ENCODE measurements at places on chromosomes 5 and 9.

DNA sequence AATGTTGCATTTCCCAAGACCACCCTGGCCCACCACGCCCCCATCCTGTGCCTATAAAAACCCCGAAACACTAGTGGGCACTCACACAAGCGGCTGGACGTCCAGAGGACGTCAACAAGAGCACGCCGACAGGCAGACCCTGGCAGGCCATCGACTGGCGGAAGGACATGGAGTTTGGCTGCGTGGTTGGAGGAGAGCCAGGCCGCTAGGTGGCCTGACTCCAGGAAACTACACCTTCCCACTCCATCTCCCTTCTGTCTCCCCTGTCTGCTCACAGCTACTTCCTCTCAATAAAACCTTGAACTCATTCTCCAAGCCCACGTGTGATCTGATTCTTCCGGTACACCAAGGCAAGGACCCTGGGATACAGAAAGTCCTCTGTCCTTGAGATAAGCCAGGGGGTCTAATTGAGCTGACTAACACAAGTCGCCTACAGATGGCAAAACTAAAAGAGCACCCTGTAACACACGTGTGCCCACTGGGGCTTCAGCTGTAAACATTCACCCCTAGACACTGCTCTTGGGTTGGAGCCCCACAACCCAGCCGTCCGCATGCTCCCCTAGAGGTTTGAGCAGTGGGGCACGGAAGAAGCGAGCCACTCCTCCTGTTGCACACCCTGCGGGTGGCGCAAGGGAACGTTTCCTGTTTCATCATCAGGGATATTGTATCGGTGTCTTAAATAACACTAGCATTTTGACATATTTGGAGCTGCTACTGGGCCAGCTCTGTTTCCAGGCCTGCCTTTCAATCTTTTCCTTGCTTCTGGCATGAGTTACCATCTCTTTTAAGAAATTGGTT, 54.5 kb upstream of the TAF11L2 start:
- no peaks in the 10 kb centered on the region for H3K27me3 ChIP-seq
- no peak overlapping the region for H3K4me3 ChIP-seq
- DNase-seq, result no peak
- H3K36me3 ChIP-seq, result no peaks in the 10 kb centered on the region

GRCh38 chr5:56951126-56951945, 587 bp downstream of the MIER3 start:
- peaks cover 19% of the 10 kb centered on the region for H3K27me3 ChIP-seq
- H3K27ac ChIP-seq, result peak overlapping the region; percentile 93
- peaks cover 24% of the 10 kb centered on the region for H3K4me1 ChIP-seq
- H3K36me3 ChIP-seq, result no peaks in the 10 kb centered on the region

- H3K27ac ChIP-seq, result peak overlapping the region; percentile 98
- H3K36me3 ChIP-seq, result peaks cover 2% of the 10 kb centered on the region
- no peaks in the 10 kb centered on the region for H3K27me3 ChIP-seq
- no peak for DNase-seq
These were observed 474 bp downstream of the HMGCR start for GRCh38 chr5:75337366-75338021.

DNA sequence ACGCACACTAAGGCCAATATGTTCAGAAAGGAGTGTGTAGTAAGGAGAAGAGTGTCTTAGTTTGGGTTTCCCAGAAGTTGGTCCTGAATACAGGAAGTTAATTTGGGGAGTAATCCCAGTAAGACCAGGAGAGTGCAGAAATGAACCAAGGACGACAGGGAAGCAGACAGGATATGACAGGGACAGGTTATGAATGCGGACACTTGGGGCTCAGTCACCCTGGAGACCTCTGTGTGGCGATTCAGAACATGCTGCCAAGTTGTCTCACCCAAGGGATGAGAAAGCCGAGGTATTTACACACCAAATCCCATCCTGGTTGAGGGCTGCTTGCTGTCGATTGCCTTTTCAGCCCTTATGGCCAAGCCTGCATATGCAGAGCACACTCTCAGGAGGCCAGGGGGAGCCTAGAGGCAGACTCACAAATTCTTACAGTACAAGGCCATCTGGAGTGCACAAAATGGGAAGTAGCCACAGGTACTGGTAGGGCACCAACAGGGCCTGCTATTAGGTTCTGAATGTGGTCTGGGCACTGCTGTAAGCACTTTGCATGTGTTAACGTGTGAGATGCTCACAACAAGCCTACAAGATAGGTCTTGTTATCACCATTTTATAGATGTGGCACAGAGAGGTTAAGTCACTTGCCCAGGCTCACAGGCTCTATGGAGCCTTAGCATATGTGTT, 233.1 kb upstream of the ANKRD55 start:
- H3K36me3 ChIP-seq, result no peaks in the 10 kb centered on the region
- no peaks in the 10 kb centered on the region for H3K27me3 ChIP-seq
- no peak overlapping the region for H3K4me3 ChIP-seq
- DNase-seq, result no peak

All from esophagus squamous epithelium (tissue), 5 donors.